Activated T-helper 1 cell treated with anti-CD3 and anti-CD28 coated beads, Interleukin-2, amount 50 U/mL, for 16 hours (primary cell): ENCODE measurements at places on chromosomes 3 and 15.

DNA sequence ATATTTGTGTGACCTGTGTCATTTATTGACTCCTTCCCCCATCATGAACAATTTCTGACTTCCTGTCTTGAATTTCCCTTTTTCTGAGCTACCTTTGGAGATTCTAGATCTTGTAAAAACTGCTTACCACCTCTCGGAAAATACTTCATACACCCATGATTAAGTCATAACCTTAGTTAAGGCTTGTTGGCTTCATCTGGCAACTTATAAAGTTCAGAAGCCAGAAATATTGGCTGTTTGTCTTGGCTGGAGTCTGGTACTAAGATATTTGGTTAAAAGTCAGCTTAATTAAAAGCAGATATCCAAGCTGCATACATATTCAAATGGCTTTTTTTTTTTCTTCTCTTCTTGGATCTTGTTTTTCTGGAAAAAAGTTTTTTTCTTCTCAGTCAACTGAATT lies 37.3 kb upstream of the B3GALNT1 start:
- DNase-seq: no peak

- DNase-seq: no peak
Measured at GRCh38 chr3:40765884-40766283, 241.1 kb downstream of the ZNF621 start.

DNA sequence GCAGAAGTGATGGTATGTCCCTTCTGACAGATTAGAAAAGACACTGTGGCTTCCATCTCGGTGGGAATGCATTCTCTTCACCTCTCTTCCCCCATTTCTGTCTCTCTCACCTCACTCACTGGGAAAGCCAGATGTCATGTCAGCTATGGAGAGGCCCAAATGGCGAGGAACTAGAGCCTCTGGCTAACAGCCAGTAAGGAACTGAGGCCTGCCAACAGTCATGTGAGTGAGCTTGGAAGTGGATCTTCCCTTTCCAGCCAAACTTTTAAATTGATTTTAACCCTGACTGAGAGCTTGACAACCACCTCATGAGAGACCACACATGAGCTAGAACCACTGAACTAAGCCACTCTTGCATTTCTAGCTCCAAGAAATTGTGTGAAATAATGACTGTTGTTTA lies 35.2 kb upstream of the CDAN1 start:
- DNase-seq: no peak

DNA sequence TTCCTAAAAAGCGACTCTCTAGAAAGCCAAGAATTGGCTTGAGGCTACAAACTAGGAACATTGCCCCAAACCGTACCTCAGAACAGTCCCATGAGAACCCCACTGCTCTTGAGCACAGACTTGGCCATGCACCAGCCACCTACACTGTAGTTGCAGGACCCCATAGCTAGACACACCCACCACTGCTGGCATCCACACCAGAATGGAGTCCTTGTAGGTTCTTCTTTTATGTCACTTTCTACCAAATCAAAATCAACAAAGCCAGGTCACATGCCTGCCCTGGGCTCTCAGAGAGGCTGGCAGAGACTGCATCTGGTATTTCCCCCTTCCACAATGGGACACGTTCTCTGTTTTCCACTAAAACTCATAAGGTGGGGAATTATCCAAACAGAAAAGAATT lies 290.5 kb downstream of the SHOX2 start:
- no peak for DNase-seq

DNA sequence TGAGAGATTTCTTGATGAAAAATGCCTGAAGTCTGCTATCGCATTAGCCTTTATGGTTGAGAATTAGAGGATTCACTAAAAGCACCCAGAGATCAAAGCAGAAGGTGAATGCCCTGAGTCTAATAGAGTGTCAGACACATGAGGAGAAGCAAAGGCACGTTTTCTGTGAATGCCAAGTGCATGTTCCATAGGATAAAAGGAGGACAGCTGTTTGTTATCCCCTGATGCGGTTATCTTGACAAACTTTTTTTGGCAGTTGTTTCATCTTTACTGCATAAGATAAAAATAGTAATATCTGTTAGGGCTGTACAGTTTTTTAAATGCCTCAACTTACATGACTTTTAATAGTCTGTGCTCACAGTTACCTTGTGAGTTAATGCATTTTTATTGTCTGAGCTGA lies 65.3 kb upstream of the CD96 start:
- DNase-seq: no peak

- DNase-seq: peak; percentile 14
Measured at GRCh38 chr3:197736010-197736490, 654 bp downstream of the RUBCN start.

- DNase-seq: no peak
Measured at GRCh38 chr3:114093596-114093995, 37.1 kb downstream of the QTRT2 start.

- DNase-seq: no peak
Measured at GRCh38 chr15:68298882-68299381, 21.4 kb downstream of the FEM1B start.

GRCh38 chr3:133881492-133881891 lies 14.2 kb downstream of the RAB6B start:
- DNase-seq: no peak

DNA sequence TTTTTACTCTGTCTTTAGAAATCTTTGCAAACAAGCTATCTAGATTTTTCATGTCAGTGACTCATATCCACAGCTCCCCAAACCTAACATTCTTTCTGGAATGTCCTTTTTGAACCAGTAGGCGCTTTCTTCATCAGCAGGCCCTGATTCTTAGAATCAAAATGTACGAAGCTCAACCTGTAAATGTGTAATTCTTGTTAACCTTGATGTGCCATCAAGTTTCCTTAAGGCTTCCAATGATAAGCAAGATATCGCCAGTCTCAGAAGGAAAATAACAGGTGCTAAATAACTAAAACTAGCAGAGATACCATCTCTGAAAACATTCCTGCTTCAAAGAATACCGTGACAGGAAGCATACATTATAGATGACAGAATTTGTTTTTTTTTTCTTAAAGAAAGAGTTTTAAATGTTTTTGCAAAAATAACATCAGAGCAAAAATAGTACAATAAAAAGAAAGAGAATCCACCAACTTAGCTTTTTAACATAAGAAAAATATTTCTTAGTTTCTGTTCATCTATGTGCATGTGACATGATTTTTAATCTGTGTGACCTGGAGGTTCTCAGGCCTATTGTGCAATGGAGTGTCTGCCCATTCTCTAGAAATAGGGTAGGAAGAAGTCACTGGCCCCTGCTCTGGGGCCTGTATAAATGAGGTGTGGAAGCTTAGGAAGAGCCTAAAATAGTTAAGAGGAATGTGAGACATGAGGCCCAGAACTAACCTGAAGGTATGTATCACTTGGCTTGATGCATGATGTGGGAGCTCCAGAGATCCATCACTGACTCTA lies 14.7 kb upstream of the SECISBP2L start:
- no peak for DNase-seq

- DNase-seq: no peak
Measured at GRCh38 chr3:189195302-189195701, 23.5 kb downstream of the TPRG1 start.

GRCh38 chr15:57100136-57100539 lies 181.7 kb downstream of the TCF12 start:
- no peak for DNase-seq

DNA sequence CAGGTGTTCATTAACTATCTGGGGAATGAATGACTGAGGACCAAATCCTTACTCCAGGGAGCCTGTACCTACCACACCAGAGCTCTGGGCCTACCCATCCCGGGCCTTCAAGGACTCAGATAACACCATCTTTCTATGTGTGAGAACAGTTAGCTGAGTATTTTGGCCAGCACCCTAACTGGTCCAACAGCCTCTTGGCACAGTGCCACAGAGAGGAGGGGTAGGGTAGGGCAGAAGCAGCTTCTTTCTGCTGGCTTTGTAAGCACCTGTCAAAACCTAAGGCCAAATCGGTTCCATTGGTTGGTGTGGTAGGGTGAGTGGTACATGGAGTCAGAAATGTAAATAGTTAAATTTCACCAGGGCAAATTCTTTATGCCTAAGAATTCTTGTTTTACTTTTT lies 26.7 kb downstream of the ISL2 start:
- no peak for DNase-seq

- no peak for DNase-seq
Measured at GRCh38 chr15:47924381-47924780, 196.4 kb upstream of the SLC24A5 start.

- DNase-seq: no peak
Measured at GRCh38 chr3:112498914-112499711, at the start of gene BTLA. TSS of gene BTLA (minus strand) at chr3:112499472. CDS start at chr3:112499358, 114 bp downstream.

GRCh38 chr3:95508124-95508523 lies 1306.3 kb upstream of the EPHA6 start:
- no peak for DNase-seq

DNA sequence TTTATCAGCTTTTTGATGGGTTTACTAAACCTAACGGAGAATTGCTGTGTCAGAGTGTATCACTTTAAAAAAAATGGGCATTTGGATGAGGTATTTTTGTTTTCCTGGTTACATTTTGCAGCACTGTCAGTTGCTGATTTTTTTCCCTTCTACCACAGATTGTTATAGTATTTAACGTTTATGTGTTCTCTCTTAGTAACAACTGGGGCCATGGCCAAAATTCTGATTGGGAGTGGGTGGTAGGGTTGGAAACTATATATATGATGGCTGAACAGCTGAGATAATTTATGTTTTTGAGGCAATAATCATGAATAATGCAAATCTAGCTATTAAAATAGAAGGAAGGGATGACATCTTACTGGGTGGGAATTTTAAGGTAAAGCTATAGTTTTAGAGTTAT lies 229.4 kb upstream of the SUCLG2 start:
- no peak for DNase-seq

GRCh38 chr3:178284181-178284580 lies 252.1 kb upstream of the KCNMB2 start:
- DNase-seq: no peak

DNA sequence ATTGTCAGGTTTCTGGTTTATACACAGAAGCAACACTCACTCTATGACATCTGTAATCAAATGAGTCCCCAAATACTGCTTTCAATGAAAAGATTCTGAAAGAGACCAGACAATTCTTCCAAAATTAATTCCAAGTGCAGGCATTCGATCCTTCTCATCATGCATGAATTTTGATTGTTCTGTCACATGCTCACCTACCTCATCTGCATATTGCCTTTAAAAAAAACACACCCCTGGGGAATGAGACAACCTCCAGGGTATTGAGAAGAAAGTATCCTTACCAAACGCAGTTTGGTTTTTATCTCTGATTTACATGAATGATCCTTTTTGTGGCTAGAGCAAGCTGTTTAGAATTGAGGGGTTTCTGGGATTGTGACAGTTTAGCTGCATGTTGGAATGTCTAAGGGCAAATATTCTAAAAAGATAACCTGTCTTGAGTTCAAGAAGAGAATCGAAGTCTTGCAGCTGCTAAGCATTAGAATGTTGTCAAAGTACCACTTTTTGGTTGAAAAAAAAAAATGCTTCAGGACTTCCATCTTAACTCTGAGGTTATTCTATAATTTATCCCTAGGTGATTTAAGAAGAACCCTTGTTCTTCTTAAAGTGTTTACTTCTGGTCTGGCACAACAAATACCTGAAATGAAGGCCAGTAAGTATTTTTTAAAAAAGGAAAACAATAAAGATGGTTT lies 653.1 kb downstream of the RBMS3 start:
- no peak for DNase-seq

GRCh38 chr3:111618945-111619344 lies 23.8 kb upstream of the ZBED2 start:
- DNase-seq: no peak

- DNase-seq: no peak
Measured at GRCh38 chr3:186810336-186810996, 4.2 kb upstream of the RFC4 start.

DNA sequence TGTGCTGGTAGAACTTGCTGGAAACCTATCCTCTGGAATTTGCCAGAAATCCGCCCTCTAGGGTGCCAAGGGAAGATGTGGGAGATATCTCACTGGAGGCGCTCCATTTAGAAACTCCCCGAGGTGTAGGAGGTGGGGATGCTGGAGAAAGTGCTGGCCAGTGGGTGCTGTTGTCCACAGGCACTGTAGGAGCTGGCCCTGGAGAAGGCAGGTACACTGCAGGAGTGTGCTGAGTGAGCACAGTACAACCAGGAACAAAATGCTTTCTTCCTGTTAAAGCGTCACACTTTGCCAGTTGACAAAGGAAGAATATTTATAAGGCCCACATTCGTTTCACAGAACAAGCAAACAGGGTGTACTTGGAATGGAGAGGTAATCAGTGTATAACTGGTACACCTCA lies 119.9 kb downstream of the CACNA1D start:
- DNase-seq: no peak

DNA sequence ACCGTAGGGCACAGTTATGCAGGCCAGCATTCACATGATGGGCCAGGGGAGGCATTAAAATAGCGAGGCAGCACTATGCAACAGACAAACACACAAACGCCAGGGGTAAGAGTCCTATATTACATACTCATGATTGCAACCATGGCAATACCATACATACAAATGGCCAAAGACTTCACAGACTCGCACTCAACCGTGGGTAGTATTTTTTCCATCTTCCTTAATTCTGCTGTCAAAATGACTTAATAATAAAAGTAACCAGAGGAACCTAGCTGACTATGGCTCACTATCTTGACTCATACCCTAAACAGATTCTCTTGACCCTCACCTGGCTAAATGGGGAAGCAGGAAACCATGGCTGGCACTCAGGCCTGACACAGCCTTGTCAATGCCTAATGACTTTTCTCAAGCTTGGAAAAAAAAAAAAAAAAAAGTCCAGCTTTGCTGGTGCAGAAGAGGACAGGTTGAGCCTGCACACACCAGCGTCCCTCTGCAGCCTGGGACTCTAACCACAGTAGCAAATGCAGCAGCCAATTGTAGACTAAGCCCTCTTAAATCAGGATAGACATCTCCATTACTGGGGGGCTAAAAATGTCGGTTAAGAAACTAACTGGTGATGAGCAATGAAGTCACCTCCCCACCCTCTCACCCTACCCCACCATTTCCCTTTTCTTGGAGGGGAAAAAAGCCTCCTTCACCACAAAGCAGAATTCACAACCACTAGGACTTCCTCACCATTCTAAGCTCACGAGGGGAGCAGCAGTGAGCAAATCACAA lies 23.1 kb downstream of the CCDC12 start:
- no peak for DNase-seq

GRCh38 chr3:26307787-26308186 lies 314.8 kb upstream of the LRRC3B start:
- DNase-seq: no peak

- DNase-seq: no peak
Measured at GRCh38 chr3:122628567-122628966, 51.1 kb downstream of the PARP15 start.

DNA sequence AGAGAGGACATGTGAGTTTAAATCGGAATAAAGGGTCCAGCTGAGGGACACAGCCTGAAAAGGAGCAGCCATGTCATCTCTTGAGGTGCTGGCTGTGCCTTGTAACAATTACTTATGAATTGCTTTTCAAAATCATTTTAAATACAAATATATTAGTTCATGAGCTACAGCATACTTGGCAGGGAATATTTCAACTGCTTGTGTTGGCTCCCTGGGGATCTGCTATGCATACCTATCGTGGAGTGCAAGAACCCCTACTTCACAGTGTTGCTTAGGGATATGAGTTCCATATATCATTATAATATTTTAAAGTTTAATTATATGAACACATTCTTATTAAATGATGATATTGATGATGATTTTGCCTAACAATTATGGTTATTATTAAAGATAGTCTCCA lies 19.1 kb upstream of the P2RY14 start:
- DNase-seq: no peak

- DNase-seq: no peak
Measured at GRCh38 chr15:67085818-67086636, 20.6 kb downstream of the SMAD3 start.

- DNase-seq: no peak
Measured at GRCh38 chr3:30546934-30547333, 59.5 kb upstream of the TGFBR2 start.

GRCh38 chr15:101505610-101506337 lies 16.3 kb upstream of the PCSK6 start:
- DNase-seq: no peak

- DNase-seq: no peak
Measured at GRCh38 chr3:16205156-16205870, 30.8 kb downstream of the GALNT15 start.
